ENCODE measurements at places on chromosomes 11 and 22.

- no peak for DNase-seq
Measured at GRCh38 chr11:61739966-61740365, 12.5 kb upstream of the MYRF start.

- DNase-seq = peak; percentile 14
Measured at GRCh38 chr22:41596776-41597634, 7.4 kb upstream of the PMM1 start.

- no peak for DNase-seq
Measured at GRCh38 chr22:42444077-42444904, 12.1 kb upstream of the NFAM1 start.

DNA sequence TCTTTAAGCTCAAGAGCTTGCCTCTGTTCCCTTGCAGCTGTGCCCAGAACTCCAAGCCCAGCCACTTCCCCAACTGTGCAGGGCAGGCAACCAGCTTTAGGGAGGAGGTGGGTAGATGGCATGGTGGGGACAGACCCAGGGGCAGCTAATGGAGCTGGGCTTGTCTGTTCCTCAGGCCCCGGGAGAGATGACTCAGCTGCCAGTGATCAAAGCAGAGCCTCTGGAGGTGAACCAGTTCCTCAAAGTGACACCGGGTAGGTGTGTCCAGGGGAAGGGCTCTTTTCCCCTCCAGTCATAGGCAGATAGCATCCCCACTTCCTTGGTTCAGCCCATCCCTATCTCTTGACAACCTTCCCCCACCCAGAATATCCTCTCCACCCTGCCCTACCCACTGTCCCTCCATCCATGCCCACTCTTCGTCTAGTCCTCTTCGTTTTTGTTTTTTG is 32.4 kb downstream of the CREB3L1 start:
- no peak for DNase-seq

DNA sequence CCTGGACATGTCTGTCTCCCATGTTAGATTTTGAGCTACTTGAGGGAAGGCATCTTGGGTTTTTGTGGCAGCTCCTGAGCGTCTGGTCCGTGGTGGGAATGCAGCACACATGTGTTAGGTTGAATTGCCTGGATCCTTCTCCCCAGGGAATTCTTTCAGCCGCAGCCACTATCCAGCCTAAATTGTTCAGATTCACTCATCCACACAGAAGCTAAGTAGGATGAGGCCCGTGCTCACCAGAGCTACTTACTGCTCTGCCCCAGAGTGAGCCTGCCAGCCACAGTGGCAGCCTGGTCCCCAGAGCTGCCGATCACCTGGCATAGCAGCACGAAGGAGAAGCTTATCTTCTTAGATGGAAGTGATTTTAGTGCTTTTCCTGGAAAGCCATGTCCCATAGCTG is 34.4 kb upstream of the SORL1-AS1 start:
- no peak for DNase-seq

DNA sequence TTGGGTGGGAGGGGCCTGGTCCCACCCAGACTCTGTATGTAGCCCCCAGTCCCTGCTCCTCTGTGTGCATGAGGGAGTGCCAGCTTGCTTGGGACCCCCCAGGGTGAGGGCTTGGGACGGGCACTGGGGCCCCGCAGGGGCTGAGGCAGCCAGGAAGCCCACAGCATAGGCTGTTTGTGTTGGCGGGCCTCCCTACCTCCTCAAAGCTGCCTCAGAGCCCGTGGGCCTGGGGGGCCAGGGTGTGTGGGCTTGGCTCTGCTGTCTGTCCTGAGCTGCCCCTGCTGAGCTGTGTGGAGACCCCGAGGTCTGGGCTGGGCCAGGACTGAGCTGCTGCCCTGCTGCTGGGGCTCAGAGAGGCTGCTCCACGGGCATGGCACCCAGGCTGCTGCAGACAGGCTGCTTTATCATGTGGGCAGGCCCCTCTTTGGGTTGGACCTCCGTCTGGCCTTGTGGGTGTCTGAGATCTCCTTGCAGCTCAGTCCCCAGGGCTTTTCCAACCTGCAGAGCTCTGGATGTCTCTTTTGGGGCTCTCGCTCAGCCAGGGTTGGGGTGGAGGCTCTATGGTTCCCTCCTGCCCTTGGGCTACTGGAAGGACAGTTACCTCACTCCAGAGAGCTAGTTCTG is 3.3 kb downstream of the TSPAN4 start:
- no peak for DNase-seq

GRCh38 chr11:76088511-76088910 is 117.8 kb downstream of the WNT11 start:
- no peak for DNase-seq

DNA sequence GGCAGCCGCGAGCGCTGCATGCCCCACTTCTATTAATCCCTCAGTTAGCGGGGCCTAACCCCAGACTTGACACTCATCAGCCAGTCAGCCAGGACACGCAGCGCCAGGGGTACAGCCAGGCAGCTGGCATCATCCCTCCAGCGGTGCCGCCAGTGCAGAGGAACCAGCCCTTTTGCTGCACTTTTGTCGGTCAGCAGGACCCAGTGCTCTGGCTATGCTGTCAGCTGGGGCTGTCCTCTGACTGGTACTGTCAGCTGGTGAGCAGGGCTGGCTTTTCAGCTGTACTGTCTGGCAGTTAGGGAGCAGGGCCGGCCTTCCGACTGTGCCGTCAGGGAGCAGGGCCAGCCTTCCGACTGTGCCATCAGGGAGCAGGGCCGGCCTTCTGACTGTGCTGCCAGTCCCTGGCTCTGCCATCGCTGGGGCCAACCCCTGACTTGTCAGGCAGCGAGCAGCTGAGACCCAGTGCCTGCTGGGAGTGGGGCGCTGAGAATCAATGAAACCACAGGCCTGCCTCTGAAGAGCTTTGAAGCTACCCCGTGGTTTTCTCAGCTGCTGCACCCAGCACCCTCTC is 115.4 kb downstream of the KIAA1671 start:
- DNase-seq = peak; percentile 74

- DNase-seq = no peak
Measured at GRCh38 chr22:31933816-31934482, 10.4 kb upstream of the YWHAH start.

GRCh38 chr11:97149741-97150140 is 759.9 kb downstream of the JRKL start:
- DNase-seq = no peak

DNA sequence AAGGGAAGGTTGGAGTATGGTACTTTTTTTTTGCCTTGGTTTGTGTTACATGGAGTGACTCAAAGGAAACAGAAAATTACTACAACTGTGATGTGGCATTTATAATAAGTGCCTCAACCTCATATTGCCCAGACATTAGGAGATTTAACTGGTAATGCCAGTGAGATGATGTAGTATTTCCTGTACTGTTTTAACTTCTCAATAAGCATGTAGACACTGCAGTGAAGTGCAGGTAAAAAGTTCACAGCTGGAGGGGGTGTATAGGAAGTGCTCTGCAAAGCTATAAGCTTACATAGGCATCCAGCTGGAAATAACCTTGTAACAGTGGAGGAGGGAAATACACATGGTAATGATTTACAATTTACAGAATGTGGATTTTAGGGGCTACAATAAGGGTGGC is 138.2 kb upstream of the MTMR2 start:
- DNase-seq = no peak

GRCh38 chr22:44759430-44760310 is 7.3 kb downstream of the ARHGAP8 start:
- no peak for DNase-seq
